NCI-H1417 treated with DMSO at 0.1 percent for 48 hours (cell line): ENCODE measurements at places on chromosomes 3 and 15.

GRCh38 chr3:55877703-55878102 lies 390.6 kb upstream of the WNT5A start:
- no peak for DNase-seq

- DNase-seq: peak; percentile 27
Measured at GRCh38 chr3:161560008-161560637, 63.5 kb downstream of the OTOL1 start.

GRCh38 chr3:58421004-58421403 lies 12.6 kb downstream of the PDHB start:
- DNase-seq: no peak

GRCh38 chr3:194422188-194422587 lies 23.1 kb upstream of the GP5 start:
- no peak for DNase-seq

DNA sequence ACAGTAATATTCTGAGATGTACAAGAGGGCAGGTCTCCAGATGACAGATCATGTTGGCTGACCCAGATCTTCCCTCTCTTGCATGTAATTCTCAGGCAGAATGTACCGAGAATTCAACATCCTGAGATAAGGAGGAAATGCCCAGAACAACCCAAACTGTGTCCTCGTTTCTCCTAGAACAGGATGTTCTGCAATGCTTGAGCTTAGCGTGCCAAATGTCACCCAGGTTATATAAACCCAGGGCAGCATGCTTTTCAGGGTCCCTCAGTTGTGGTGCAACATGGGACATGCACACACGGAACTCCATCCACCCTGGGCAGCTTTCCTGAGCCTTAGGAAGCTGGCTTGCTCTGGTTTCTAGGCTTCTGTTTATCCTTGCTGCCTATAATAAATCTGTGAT lies 102.1 kb upstream of the CMC1 start:
- no peak for DNase-seq

DNA sequence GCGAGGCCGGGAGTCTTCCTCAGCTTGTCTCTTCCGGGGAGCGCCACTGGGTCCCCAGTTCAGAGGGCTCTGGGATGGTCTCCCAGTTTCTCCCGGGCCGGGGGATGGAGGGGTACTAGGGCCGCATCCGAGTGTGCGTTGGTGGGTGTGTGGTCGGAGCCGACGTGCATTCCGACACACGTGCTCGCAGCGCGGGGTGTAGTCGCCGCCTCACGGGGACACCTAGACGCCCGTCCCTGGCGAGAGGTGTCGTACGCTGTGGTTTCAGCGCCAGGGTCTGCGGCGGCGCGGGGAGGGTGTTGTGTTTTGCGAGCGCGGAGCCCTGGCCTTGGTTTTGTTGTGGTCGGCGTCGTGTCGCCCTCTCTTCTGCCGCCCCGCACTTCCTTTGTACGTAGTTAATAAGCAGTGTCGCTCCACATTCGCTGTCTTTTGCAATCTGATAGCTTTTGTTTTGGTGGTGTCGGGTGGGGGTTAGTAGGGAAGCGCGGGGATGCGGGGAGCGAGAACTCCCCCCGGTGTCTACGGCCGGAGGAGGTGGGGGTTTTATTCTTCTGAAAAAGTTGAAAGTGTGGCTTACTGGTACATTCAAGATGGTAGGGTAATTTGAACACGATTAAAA lies 2.2 kb downstream of the IGF1R start:
- no peak for DNase-seq

DNA sequence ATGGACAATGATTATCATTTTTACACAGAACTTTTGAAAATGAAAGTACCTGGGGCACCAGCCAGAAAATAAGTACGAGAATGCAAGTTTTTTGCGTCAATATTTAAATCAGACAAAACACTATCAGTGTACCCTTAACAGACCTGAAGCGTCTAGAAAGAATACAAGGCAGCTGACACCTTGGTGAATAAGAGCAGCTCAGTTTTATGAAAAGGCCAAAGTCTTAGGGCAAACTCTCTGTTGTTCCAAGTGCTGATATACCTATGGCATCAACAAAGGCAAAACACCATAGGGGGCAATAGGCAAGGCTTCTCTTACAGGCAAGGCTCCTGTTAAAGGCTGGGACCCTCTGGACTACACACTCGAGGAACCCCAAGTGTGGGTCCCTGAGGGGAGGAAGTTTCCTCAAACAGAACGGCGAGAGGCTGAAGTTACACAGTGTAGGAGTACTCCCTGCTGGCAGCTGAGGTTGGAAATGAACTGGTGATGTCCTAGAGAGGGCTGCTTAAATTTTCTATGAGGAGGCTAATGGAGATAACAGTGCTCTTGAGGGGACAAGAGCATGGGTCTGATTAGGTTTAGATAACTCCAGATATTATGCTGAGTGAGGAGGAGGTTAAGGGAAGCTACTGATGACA lies 291.0 kb downstream of the TIGIT start:
- no peak for DNase-seq

DNA sequence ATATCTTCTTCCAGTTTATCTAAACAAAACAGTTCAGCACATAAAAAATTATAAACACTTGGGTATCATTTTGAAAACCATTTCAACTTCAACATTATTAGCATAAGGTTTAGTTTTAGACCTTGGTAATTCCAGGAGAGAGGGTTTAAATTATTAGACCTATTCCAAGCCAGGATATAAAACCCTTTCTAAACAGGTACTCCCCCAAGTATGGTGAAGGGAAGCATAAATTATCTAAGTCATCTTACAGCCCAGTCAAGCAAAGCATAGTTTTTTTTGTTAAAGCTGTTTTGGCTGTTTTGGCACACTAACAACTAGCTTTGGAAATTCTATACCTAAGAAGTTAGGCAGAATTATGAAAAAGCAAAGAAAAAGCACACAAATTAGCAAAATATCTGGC lies 87.3 kb downstream of the FBN1 start:
- DNase-seq: no peak

DNA sequence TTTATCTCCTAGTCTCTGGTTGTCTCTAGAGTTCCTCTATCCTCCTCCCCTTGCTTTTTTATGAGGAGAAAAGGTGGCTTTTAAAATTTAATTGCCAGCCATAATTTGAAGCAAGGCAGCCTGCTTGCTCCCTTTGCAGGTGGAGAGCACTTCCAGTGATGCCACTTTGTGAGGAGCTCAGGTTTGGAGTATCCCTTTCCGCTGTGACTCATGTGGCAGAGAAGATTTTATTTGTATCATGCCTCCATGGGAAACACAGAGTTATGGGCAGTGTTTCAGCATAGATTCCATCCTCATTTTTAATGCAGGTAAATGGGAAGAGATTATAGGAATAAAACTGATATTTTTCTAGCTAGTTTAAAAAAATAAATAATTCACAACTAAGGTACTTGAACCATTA lies 7.0 kb downstream of the PPM1L start:
- no peak for DNase-seq

- no peak for DNase-seq
Measured at GRCh38 chr15:66502491-66502890, 2.2 kb downstream of the RPL4 start.

- DNase-seq: no peak
Measured at GRCh38 chr3:177182352-177182751, 14.9 kb downstream of the TBL1XR1 start.

DNA sequence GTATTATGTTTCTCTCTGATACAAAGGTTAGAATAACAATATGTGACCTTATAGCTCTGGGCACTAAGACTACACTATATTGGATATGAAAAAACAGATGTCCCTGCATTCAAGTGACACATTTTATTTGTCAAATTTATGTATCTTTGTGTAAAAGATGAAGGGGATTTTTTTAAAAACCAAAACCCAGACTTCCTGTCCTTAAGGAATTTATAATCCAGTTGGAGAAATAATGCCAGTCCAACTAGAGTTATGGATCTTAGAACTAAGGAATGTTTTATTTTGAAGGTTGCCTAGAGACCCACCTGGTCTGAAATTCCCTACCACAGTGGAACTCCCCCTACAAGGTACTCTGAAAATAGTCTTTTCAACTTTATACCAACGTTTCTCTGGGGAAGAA lies 33.3 kb upstream of the PIK3CB start:
- no peak for DNase-seq

DNA sequence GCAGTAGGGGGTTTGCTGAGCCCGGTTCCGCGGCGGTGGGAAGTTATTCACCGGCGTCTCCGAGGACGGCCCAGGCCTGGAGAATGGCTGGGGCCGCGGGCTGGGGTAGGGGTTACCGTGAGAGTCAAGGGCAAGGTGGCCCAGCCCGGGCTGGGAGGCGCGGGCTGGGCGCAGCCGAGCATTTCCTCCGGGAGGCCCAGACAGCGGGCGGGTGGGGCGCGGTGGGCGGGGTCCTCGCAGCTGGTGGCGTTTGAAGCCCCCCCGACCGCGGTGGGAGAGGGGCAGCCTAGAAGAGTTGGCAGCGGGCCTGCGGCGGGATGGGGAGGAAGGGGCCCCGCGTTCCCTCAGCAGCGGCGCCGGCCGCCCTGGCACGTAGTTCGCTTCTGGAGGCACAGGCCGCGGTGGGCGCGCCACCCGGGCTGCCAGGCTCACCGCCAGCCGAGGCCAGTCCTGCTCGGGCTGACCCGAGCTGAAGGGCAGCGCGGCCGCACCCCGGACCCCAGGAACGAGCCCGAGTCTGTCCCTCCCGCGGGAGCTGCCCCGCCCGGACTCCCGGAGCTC lies 960 bp upstream of the KLF13 start:
- no peak for DNase-seq

DNA sequence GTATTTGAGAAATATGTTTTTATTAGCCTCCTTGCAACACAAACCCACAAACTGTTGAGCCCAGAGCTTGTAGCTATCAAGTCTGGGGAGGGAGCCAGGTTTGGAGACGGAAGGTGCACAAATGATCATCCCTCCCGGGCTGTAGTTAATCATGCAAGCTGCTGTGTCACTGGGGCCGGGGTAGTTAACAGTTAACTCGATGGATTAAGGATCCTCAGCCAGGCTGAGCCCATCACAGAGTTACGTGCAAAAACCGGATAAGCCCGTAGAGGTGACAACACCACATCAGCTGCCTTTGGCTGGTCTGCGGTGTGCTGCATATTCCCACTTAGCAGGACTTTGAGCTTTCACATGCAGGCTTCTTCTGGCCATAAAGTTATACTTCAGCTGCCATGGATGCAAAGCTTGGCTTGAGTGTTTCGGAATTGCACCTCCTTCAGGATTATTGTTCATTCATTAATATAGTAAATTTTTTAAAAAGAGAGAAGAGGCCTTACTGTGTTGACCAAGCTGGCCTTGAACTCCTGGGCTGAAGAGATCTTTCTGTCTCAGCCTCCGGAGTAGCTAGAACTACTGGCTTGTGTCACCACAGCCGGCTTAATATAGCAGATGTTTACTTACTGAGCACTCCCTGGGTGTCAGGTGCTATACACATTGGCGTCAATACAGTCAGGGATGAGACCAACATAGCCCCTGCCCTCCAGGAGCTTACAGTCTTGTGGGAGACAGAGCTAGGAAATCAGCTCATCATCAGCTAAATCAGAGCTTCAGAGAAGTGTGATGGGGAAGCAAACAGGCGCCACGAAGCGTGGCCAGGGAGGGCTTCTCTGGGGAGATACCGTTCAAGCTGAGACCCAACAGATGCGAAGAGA lies 226.8 kb upstream of the BHLHE40 start:
- no peak for DNase-seq

- DNase-seq: no peak
Measured at GRCh38 chr3:129195731-129196256, 12.1 kb upstream of the CNBP start.

GRCh38 chr3:181454451-181455027 lies 257.2 kb upstream of the SOX2 start:
- DNase-seq: no peak

DNA sequence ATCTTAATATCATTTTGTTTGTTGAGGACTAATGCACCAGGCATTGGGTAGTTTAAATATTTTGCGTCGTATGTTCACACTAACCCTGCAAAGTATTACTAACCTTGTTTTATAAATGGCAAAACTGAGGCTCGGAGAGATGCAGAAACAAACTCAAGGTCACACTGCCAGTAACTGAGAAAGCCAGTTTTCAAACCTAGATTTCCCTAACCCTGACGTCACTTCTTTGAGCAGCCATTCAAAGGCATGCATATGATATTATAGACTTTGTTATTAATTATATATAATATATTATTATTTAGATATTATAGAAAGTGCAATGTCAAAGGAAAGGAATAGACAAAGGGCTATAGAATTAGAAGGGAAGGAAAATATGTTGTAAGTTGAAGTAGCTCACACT lies 167.6 kb upstream of the EOMES start:
- DNase-seq: no peak

GRCh38 chr15:31802761-31803160 lies 227.6 kb upstream of the CHRNA7 start:
- no peak for DNase-seq

GRCh38 chr15:50438251-50438650 lies 14.0 kb downstream of the USP8 start:
- no peak for DNase-seq

- no peak for DNase-seq
Measured at GRCh38 chr3:151766454-151766853, 32.7 kb downstream of the AADACL2 start.

DNA sequence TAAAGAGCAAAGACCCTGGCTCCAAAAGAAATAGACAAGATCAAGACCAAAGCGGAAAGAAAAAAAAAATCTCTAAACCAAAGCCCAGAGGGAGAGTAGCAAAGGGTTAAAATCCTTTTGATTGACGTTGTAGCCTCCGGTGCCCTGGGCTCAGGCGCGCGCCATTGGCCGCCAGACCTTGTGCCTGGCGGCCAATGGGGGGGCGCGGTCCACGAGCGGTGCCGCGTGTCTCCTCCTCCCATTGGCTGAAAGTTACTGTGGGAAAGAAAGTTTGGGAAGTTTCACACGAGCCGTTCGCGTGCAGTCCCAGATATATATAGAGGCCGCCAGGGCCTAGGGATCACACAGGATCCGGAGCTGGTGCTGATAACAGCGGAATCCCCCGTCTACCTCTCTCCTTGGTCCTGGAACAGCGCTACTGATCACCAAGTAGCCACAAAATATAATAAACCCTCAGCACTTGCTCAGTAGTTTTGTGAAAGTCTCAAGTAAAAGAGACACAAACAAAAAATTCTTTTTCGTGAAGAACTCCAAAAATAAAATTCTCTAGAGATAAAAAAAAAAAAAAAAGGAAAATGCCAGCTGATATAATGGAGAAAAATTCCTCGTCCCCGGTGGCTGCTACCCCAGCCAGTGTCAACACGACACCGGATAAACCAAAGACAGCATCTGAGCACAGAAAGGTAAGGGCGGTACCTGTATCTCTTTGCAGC lies at the start of gene HES1:
Gene HES1 (plus strand): TSS at position 343 of the 713 bp plus-strand sequence. CDS start 233 bp downstream, at position 576.
- peak; percentile 41 for DNase-seq

GRCh38 chr15:76258460-76258859 lies 52.8 kb downstream of the ETFA start:
- no peak for DNase-seq

- DNase-seq: no peak
Measured at GRCh38 chr15:49458145-49458544, 35.1 kb downstream of the FGF7 start.

DNA sequence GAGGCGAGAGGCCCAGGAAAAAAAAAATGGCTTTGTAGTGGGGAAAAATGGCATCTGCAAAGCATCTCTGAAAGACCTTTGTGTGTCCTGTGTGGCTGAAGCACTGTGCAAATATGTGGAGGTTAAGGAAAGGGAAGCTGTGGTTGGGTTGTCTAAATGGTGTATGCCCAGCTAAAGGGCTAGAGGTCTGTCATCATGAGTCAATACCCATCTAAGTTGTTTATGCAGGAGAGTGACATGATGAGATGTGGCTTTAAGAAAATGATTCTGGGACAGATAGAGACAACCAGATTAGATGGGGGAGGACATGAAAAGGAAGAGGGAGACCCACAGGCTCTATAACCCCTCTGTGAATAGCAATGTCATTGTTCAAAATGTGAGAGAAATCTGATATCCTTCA lies 280.7 kb downstream of the MFSD1 start:
- DNase-seq: no peak
